ENCODE measurements at places on chromosomes 13 and 19.
A peak's percentile ranks its signal among the peaks of the same experiment; 100 is the strongest.

GRCh38 chr13:46633416-46633815 lies 80.4 kb downstream of the LRCH1 start:
- DNase-seq = no peak

- DNase-seq = no peak
Observed at GRCh38 chr13:104357672-104358354, 1291.6 kb upstream of the SLC10A2 start.

DNA sequence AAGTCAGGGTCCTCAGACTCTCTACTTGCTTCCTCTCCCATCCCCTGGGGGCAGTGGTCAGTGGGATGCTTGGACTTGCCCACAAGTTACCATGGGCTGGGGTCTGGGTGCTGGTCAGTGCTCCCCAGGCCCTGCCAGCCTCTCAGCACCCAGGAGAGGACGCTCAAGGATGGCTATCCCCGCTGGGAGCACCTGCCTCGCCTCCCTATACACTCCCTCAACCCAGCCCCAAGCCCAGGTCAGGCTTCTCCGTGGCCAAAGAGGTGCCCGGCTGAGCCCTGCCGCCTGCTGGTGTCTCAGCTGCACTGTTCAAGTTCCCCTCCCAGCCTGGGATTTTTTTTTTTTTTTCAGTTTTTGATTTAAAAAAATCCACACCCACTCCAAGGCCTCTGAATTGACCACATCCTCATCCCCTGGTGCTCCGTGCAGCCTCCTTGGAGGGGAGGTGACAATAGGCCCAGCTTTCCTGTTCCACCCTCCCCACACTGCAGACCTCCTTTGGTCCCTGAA lies 10.8 kb downstream of the F2RL3 start:
- DNase-seq = peak; percentile 68

GRCh38 chr19:13932149-13932637 lies 6.0 kb downstream of the PODNL1 start:
- DNase-seq = no peak

GRCh38 chr13:26663791-26664190 lies 96.8 kb downstream of the GPR12 start:
- no peak for DNase-seq

DNA sequence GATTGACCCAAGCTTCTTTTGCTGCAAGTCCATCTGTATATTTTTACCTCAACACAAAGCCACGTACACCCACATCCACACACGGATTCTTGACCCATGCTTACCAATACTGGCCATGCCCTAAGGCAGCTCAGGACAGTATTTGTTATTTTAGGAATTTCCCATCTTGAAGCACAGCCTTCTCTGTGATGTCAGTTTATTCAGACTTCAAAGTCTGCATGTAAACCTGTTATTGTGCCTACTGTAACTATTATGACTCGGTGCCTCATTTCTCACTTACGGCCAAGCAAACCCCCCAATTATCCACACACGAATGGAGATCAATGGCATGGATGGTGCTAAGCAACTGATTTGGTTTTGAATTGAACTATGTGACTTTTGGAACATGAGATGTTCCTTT lies 17.5 kb downstream of the CLDN10 start:
- DNase-seq = no peak

- no peak for DNase-seq
Observed at GRCh38 chr13:74710006-74710405, 575.8 kb upstream of the KLF12 start.

- peak; percentile 91 for DNase-seq
Observed at GRCh38 chr19:7488736-7489353, at the start of gene PEX11G. Gene PEX11G, minus strand, starts transcription at chr19:7489035. Its CDS starts 25 bp downstream, at chr19:7489010.

DNA sequence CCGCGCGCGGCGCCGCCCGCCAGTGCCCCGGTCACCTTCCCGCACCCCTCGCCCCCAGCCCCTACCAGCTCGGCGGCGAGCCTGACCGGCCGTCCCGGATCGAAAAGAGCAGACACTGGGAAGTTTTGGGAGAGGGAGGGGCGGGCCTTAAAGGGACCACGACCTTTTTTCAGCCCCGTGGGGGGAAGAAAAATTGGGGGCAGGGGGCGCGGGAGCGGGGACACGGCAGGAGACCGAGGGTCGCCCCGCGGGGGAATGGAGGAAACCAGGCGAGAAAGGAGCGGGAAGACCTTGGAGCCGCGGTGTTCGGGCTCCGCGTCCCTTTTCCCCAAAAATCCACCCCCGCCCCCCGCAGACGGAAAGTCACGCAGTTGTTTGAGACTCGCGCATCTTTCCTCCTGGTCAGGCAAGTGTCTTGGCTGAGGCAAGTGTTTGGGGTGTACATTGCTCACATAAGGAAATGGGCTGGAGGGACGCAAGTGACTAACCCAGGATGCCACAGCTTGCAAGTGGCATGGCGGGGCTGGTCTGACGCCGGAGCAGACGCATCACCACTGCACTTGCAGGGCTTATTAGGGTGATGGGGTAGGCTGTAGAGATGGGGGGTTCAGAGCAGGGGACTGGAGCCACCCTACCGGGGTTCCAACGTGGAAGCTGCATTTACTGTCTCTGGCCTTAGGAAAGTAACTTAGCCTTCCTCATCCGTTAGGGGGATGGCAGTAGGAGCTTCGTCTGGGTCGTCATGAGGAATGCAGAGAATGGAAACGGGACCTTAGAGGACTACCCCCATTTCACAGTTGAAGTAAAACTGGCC lies 2.7 kb upstream of the HNRNPL start:
- DNase-seq = peak; percentile 72

- no peak for DNase-seq
Observed at GRCh38 chr13:59780058-59780457, 383.7 kb downstream of the DIAPH3 start.

DNA sequence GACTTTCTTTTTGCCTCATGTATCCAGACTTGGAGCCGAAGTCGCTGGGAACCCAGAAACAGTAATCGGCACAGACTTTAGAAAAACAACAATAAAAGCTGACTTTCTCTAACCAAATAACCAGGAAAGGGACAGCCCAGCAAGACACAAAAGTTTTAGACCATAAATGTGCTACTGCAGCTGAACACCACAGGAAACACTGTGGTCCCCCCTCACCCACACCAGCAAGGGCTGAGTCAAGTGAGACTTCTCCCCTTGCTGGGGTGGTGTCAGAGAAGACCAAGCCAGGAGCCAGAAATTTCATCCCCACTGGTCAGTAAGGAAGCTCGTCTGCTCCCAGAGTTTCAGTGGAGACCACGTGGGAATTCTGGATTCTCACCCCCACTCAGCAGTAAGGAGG lies 70.6 kb downstream of the ESD start:
- no peak for DNase-seq

- no peak for DNase-seq
Observed at GRCh38 chr13:95382916-95383315, 81.7 kb upstream of the ABCC4 start.

GRCh38 chr19:55087542-55087901 lies 11.9 kb downstream of the EPS8L1 start:
- DNase-seq = no peak

GRCh38 chr13:103945836-103946235 lies 879.6 kb upstream of the SLC10A2 start:
- no peak for DNase-seq

- no peak for DNase-seq
Observed at GRCh38 chr13:94239135-94239534, 240.3 kb downstream of the DCT start.

Measured in erythroblast (primary cell).